ENCODE measurements at places on chromosomes 1 and 21. TPM values are rescaled to one million over a fixed set of nuclear protein-coding genes. Genes with fewer than 3 reads are reported as not detected.

Gene BATF3
- total RNA-seq = 8.0 TPM

Gene OR2L2
- total RNA-seq = 1.4 TPM

Gene AMY1B
- total RNA-seq = not detected

Gene AK5
- 27.8 TPM for total RNA-seq

Gene TRPM2
- 1.2 TPM for total RNA-seq

Gene NHLH1
- total RNA-seq = 0.62 TPM

Gene SMIM11
- 25.3 TPM for total RNA-seq

All from occipital lobe (tissue), 3 donors.